ENCODE measurements at places on chromosomes 1 and 21.

- no peak for DNase-seq
Measured at GRCh38 chr1:36765785-36766300, 268.5 kb downstream of the GRIK3 start.

DNA sequence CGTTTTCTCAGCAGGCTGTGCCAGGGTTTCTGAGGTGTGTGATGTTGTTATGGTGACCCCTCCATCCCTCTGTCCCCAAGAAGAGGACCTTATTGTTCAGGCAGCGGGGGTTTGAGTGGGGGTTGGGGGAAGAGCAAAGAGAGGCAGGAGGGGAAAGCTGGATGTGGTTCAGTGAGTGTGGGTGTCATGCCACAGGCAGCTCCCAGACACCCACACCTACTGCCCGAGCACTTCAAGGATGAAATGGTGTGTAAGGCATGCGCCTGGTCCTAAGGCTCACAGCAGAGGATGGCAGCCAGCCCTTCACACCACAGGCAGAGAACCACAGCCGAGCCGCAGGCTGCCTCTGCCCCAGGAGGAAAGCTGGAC is 49.9 kb upstream of the STUM start:
- DNase-seq: no peak

GRCh38 chr1:89931964-89932363 is 62.9 kb upstream of the ZNF326 start:
- no peak for DNase-seq

GRCh38 chr1:67150931-67151330 is 15.3 kb upstream of the IL23R start:
- DNase-seq: no peak

DNA sequence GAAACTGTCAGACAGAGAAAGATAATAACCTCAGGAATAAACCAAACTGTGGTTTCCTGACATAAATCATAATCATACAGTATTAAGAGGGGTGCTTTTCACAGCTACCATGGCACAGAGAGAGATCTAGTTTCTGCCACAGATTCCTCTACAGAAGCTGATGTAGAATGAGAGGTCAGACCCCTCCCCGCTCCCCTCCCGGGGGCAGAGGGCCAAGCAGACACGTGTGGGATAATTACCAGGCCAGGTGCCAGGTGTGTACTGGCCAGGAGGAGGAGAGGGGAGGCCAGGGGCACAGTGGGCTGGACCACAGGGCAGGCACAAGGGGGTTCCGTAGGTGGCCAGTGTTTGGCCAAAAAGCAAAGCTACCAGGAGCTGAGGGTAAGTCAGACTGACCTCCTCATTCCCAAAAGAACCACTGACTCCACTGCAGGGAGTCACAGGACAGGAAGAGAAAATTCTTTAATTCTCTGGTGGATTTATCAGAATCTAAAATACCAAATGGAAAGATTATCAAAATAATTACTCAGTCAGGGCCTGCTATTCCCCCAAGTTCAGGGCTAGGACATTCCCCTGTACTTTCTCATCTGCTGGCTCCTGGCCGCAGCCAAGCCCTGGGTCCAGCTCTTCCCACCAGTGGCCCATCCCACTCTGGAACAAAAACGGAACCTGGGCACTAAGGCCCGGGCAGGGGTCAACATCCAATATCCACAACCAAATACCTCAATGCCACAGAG is 30.0 kb downstream of the C2CD2 start:
- no peak for DNase-seq

DNA sequence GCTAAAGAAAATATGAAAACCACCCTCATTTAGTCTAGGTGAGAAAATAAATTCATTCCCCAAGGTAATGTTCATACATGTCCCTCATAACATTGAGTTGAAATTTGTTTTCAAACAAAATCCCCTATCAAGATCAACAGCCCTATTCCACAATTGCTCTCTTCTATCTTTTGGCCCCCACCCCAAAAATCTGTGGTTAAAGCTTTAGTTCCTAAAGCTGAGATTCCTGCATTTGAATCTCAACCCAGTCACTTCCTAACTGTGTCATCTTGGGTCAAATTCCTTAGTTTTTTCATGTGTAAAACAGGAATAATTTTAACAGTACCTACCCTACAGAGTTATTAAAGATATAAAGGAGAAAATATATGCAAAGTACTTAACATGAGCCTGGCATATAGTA is 22.0 kb downstream of the KIAA0319L start:
- no peak for DNase-seq

DNA sequence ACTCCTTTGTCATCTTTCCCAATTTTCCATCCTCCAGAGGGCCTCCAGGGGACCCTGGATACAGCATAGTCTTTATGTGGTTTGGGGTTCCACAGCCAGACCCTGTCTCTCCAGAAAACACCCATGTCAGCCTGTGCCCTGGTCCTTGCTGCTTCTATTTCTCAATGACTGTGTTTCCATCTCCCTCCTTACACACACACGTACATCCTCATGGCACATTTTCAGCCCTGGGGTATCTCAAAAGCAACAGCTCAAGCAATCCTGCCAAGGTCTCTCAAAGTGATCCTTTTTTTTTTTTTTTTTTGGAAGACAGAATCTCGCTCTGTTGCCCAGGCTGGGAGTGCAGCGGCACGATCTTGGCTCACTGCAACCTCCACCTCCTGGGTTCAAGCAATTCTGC is 22.3 kb downstream of the QSOX1 start:
- no peak for DNase-seq

- no peak for DNase-seq
Measured at GRCh38 chr1:151837197-151837596, 2.4 kb downstream of the C2CD4D start.

- no peak for DNase-seq
Measured at GRCh38 chr21:34965200-34966174, 83.6 kb downstream of the RUNX1 start.

- DNase-seq: no peak
Measured at GRCh38 chr1:14849038-14849437, 250.6 kb downstream of the KAZN start.

DNA sequence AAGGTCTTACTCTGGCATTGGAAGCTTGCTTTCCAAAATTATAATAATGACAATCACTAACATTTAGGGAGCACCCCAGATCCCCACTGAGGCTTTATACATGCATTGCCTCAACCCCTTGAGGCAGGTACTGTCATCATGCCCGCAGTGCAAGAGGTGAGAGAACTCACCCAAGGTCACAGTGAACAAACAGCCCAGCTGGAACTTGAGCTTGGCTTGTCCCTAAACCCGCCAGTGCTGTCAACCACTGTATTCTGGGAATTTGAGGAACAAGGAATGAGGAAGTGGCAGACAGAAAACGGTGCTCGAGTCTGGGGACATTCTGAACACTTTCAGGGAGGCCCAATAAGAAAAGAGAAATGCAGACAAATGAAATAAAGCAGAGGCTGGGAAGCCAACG is 34.6 kb upstream of the TLR5 start:
- no peak for DNase-seq

DNA sequence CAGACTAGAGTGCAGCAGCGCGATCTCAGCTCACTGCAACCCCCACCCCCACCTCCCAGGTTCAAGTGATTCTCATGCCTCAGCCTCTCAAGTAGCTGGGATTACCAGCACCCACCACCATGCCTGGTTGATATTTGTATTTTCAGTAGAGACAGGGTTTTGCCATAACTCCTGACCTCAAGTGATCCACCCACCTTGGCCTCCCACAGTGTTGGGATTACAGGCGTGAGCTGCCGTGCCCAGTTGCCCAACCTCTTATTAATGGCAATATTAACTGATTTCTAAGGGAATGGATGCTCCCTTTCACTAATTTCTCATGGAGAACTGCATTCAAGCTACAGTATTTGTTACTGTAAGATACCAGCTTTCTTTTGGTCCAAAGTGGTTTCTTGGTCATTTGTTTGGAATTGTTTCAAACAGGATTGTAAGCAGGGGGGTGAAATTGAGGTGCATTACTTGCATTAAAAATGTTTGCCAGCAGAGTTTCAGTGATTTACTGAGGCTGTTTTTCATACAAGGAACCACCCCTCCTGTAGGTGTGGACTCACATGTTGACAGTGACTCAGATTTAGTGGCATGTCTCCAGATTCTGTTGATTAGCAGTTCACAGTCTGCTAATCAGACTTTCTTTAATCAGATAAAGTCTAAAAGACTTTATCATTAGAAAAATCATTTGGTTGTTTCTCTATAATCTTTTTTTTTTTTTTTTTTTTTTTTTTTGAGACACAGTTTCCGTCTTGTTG is 3.9 kb upstream of the TGFBR3 start:
- no peak for DNase-seq

DNA sequence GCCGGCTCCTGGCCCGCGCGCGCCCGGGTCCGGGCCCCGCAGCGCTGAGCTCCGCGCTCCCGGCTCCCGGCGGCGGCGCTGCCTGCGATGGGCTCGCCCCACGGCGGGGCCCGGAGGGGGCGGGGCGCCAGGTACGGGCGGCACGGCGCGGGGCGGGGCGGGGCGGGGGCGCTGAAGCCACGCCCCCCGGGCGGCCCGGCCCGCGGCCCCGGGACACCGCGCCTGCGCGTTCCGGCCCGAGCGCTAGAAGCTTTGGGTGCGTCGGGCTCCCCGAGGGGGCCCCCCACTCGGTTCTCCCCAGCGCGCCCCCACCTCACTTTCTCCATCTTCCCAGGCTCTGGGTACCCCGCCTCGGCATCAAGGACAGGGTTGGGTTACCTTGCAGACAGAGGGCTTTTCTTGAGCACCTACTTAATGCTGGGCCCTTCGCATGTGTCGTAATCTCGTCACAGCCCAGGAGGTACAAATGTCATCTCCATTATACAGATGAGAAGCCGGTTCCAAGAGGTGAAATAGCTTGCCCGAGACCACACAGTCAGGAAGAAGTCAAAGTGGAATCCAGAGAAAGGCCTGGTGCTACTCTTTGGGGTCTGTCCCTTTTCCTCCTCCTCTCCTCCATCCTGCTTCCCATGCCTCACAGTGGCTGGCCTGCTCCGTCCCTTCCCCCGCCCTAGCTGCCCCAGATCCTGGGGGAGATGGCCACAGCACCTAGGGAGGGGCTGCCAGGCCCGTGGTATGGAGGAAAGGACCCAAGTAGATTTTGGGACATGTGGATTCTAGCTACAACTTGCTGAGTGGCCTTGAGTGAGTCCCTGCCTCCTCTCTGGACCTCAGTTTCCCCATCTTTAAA is 46.5 kb downstream of the RAP1GAP start:
- DNase-seq: peak; percentile 32

DNA sequence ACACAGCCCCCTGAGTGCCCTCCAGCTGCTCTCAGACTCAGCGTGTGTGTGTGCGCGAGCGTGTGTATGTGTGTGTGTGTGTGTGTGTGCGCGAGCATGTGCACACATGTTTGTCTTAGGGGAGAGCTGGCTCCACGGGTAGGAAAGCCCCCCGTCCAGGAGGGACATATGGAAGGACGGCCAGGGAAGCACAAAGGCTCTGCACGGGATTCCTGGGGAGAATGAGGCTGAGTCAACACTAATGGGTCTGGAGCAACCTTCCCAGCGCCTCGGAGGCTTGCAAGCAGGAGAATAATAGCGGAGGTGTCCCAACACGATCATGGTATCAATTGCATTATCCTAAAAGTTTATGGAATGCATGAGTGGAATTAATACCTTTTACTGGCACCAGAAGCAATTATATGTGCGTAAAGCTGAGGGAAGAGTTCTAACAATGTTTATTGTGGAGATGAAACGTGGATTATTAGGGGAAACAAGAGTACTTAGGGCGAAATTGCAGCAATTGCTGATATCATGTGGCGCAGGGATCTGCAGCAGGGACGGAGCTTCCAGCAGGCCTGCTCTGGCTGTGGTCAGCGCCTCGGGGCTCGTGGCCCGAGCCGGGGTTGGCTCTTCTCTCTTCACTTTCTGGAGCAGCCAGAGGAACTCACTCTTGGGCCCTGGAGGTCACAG is 40.3 kb upstream of the CCDC27 start:
- DNase-seq: no peak

GRCh38 chr1:61160526-61160925 is 78.2 kb downstream of the NFIA start:
- no peak for DNase-seq

- no peak for DNase-seq
Measured at GRCh38 chr1:41870076-41870562, 48.6 kb downstream of the HIVEP3 start.

- no peak for DNase-seq
Measured at GRCh38 chr21:42124826-42125570, 53.9 kb downstream of the UMODL1 start.

DNA sequence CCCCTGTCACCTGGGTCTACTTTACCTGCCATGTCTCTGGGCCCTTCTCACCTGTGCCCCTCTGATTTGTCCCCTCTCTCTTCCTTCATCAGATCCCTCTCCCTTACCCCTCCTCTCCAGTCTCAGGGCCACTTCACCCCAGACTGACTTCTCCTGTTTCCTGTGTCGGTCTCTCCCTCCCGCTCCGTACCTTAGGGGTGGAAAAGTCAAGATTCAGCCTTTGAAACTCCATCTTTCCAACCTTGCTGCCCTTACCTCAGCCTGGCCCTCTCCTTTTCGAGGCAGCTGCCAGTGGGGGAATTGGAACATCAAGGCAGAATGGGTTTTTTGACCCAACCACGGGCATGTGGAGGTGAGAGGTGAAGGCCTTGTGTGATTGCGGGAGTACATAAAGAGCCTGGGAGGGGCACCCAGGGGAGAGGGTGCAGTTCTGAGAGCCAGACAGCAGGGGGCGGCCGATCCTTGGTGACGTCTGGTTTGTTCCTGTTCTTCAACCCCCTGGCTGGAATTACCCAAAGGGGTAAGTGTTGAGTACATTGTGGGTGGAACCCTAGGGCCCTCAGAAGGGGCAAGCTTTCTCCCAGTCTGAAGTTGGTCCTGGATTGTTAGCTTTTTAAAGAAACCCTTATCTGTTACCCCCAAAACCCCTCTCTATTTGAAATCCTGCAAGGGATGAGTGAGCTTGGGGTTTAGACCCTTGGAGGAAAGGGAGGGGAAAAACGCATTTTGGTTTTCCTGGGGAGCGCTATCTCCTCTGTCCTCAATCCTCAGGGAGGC is 12.3 kb upstream of the DMBX1 start:
- peak; percentile 65 for DNase-seq

- no peak for DNase-seq
Measured at GRCh38 chr1:93844262-93845045, 34.6 kb downstream of the DNTTIP2 start.

GRCh38 chr1:33296824-33297223 is 24.1 kb downstream of the A3GALT2 start:
- DNase-seq: no peak

GRCh38 chr21:42010507-42011495 is 641 bp upstream of the ZBTB21 start:
- DNase-seq: peak; percentile 13

DNA sequence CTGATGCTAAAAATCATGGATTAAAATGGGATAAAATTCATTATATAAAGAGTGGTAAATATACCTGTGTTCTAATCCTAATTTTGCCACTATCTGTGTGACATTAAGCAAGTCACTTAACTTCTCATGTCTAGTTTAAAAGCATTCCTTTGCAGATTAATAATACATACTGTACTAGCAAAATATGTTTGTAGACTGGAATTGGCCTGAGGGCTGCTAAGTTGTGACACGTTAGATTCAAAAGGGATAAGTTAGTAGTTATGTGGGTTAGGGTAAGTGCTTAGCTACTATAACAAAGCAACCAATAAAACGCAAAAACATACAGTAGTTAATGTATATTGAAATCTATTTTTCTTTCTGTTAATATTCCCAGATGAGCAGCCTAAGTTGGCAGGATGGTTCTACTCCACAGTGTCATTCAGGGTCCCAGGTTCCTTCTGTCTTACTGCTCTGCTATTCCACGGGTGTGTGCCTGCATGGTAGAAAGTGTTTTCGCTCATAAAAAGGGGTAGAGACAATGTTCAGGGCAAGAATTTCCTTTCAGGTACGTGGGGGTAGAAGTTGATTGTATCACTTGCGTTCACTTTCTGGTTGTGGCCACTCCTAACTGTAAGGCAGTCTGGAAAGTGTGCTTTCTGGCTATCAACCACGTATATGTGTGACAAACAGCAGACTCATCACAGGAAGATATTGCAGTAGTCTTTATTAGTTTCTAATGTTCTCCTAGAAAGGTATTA is 239.8 kb downstream of the NFIA start:
- DNase-seq: no peak
